M059J (cell line): ENCODE measurements at places on chromosomes 5 and 9. TPM values are rescaled to one million over a fixed set of nuclear protein-coding genes. Genes with fewer than 3 reads are reported as not detected.

DNA sequence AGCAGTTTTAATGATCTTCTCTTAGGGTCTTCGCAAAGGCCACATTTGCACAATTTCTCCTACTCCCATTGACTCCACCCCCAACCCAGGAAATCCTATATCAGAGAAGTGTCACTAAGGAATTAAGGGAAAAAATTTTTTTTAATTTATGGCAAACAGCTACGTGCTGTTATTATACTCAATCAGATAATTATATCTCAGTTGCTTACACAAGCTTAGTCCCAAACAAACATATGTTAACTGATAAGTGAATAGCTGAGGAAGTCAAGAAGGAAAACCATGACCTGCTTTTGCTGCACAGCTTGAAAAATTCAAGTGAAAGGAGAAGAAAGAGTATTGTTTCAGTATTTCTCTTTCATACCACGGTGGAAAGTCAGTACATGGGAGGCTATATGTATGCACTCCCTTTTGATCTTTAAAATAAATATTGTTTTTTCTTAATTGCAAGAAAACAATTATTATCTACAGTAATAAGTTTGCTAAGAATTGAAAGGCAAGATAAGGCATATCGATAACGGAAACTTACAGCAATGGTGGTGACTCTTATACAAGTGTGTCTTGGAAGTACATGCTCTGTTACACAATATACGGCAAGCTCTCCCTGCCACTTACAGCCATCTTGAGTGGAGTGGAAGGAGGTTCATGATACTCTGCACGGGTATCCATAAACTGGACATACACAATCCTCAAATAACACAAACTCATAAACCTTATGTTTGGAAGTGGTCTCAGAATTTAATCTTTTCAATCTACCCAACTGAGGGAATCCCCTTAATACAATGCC lies 167.9 kb upstream of the FREM1 start:
- DNase-seq: no peak

- DNase-seq: no peak
Measured at GRCh38 chr9:131162886-131163285, 37.5 kb downstream of the NUP214 start.

DNA sequence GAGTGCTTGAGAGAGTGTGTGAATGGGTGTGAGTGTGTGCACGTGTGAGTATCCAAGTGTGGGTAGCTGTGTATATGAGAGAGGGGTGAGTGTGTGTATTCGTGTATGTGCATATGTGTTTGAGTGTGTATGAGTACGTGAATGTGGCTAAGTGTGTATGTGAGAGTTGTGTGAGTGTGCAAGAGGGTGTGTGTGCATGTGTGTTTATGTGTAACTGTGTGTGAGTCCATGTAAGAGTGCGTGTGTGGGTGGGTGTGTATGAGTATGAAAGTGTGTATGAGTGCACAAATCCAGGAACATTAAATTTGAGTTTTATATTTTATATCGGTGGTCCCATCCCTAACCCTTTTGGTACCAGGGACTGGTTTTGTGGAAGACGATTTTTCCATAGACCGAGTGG lies 156.4 kb downstream of the TENT4A start:
- DNase-seq: no peak

DNA sequence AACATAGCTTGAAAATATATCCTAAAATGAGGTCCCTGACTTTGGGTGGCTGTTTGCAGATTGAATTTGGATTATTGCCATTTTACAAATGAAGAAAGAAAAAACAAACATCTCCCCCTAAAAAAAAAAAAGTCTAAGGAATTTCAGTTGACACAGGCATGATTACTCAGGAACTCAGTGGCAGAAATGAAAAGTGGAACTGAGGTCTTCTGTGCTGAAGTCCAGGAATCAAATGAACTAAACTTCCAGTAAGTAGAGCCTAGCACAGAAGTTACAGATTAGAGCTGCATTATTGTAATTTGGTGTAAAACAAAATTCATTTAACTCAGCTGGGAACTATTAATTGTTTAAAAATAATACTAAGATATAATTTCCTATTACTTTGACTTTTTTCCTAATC lies 26.7 kb downstream of the FAM170A start:
- DNase-seq: no peak

- no peak for DNase-seq
Measured at GRCh38 chr9:20693068-20693467, 9.0 kb downstream of the FOCAD start.

Gene DDX31
- total RNA-seq: 11.6 and 18.0 TPM in 2 replicates

GRCh38 chr9:89807101-89807395 lies 202.2 kb downstream of the GADD45G start:
- no peak for DNase-seq
